OCI-M1 (cell line): ENCODE measurements at places on chromosomes 4 and X.

DNA sequence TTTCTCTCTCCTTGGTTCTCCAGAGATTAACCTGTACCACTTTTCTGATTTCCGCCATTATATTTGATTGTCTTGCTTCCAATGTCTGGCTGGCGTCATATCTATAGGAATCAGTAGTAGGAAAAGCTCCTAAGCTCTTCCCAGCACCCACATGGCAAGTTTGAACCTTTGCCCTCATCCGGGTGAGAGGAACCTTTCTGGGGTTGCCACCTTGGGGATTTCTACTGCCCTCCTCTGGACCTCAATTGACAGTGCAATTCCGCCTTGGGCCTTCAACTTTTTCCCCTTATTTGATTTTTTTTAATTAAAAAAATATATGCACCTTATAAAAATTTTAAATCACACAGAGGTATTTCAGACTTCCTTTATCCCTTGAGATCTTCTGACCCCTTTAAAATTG, 2.0 kb upstream of the CXorf66 start:
- peak; percentile 16 for DNase-seq

GRCh38 chr4:143294710-143295275, 41.9 kb upstream of the GAB1 start:
- no peak for DNase-seq

DNA sequence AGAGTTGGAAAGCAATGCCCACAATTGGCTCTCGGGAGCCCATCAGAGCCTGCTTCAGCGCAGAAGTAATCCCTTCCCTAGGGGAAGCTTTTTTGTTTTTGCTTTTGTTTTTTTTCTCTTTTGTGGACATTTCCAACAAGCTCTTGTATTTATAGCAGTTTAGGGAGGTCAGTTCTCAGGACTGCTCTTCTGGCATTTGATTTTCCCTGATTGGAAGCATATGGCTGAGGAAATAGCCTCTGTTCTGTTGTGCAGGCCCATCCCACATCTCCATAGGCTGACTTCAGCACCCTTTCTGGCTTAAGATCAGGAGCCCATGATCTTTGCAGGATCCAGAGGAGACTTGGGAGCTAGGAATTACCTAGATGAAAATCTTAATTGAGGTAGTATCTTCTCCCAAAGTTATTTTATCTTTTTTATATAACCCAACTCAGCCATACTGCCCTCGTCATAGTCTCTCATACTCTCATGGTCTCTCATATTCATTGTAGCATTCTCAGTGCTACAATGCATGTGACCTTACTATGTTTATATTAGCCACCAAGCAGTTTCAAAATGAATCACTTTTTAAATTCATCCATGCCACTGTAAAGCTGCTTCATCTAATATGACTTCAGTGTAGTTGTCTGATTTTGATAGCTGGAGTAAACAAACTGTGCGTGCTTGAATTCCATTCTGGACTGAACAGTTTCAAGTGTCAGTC, 16.7 kb downstream of the PAGE4 start:
- no peak for DNase-seq

GRCh38 chr4:78809928-78810835, 34.0 kb downstream of the BMP2K start:
- no peak for DNase-seq

DNA sequence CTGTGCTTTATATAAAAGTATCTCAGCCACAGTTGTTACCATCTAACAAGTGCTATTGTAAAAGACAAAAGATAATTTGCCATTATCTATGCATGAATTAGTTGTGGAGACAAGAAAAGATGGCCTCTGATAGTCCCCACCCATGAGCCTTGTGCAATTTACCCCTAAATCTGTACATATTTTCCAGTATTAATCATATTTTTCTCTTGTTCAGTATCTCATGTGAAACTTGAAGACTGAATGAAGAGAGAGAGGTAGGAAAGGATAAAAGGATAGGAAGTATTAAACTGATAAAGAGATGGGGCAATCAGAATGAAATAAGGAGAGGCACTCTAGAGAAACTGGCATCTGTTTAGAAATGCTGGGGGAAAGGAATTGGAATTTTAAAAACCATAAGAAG, 3.7 kb downstream of the MYOZ2 start:
- DNase-seq: no peak

GRCh38 chr4:122909683-122910082, 12.7 kb downstream of the NUDT6 start:
- DNase-seq: no peak

- no peak for DNase-seq
Measured at GRCh38 chr4:78136109-78137081, 79.3 kb downstream of the FRAS1 start.

DNA sequence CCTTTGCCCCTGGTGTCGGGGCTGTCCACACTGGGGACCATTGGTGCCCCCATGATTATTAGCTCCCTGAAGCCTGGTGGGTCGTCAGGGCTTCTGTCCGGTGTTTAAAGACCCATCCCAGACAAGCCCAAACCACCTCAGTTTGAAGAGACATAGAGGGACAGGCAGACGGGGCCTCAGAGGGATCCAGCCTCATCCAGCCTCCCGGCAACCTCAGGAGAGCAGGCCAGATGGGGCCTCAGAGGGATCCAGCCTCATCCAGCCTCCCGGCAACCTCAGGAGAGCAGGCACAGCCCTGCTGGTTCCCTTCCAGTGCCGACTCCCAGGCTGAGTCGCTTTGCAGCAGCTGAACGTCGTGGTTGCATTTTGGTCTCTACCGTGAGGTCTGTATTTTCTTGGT, 32.1 kb downstream of the PIGG start:
- DNase-seq: no peak
